ENCODE measurements at places on chromosomes 7 and 10.

GRCh38 chr10:119919271-119919670, 26.7 kb downstream of the SEC23IP start:
- DNase-seq, result no peak

DNA sequence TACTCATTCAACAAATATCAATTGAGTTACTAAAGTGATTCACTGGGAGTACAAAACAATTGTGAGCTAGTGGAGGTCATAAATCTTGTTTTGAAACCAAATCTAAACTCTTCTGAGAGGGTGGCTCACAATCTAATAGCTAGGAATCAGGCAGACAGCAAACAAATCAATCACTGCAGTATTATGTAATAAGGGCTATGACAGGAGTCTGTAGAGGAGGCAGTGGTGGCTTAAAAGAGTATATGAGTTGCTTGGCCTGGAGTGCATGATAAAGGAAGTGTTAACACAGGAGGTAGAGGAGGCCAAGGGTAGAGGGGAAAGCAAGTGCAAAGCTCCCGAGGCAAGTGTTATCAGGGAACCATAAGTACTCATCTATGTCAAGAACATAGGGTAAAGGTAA, 16.5 kb downstream of the MYPN start:
- DNase-seq, result no peak

- DNase-seq, result no peak
These were observed 13.5 kb downstream of the MYOF start for GRCh38 chr10:93468461-93469213.

DNA sequence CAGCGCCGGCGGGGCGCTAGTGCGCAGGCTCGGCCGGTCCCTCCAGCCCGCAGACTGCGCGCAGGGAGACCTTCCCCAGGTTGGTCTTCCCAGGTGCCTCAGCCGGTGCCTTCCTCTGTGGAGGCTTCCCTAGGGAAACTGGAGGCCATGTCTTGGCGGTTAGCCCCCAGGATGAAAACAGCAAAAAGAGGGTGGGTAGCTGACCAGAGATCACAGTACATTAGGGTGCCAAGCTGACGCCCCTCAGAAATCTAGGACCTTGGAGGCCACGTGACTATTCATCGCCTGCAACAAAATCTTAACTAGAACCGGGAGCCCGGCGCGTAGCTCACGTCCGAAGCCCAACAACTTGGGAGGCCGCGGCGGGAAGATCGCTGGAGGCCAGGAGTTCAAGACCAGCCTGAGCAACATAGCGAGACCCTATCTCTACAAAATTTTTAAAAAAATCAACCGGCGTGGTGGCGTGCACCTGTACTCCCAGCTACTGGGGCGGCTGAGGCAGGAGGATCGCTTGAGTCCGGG, 327 bp upstream of the FIS1 start:
- DNase-seq, result no peak

- no peak for DNase-seq
These were observed 209.4 kb downstream of the CELF2 start for GRCh38 chr10:11227103-11227502.

DNA sequence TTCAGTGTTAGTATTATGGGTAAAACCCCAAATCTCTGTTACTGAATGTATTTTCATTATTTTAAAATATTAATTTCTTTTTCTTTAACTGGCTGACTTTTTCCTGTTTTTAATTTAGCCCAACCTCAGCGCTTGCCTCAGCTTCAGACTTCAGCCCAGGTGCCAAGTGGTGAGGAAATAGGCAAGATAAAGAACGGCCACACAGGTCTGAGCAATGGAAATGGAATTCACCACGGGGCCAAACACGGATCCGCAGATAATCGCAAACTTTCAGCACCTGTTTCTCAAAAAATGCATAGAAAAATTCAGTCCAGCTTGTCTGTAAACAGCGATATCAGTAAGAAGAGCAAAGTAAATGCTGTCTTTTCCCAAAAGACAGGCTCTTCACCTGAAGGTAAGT, 57.5 kb downstream of the MDFIC start:
- no peak for DNase-seq

- DNase-seq, result peak; percentile 36
These were observed 125.6 kb upstream of the TBX20 start for GRCh38 chr7:35379481-35379880.

DNA sequence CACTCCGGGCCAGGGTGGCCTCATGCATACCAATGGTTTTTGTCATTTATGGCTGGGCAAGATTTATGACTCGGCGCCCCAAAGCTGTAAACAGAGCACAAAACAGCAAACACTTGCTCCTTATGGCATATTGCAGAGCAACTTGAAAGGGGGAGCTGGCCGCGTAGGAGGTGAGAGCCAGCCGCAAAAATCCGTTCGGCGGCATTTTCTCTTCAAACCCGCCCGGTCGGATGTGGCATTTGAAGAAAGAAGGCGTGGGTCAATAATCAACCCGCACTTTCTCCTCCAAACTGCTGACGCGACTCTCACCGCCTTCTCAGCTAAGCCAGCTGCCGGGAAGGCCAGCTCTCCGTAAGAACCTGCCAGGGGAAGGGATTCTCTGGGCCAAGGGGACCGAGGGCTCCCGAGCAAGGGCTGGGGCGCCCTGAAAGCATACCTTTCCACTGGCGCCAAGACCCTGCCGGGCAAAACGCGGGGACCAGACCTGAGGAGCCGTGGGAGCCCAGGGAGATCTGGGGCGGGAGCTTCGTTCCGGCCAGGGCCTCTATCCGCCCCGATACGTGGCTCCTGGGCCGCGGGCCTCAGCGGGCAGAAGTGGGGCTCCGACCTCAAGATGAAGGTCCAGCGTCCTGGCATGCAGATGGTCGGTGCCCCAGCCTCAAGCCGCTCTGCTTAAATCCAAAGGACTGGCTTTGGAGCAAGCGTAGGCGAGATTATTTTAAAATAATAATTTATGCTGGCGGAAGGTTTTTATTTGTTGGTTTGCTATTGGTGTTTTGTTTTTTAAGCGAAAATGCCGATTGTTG, 12.9 kb upstream of the HOXA2 start:
- DNase-seq, result no peak

- no peak for DNase-seq
These were observed 76.1 kb upstream of the LRRC18 start for GRCh38 chr10:49015700-49016099.

GRCh38 chr10:11164551-11164802, 146.8 kb downstream of the CELF2 start:
- no peak for DNase-seq

DNA sequence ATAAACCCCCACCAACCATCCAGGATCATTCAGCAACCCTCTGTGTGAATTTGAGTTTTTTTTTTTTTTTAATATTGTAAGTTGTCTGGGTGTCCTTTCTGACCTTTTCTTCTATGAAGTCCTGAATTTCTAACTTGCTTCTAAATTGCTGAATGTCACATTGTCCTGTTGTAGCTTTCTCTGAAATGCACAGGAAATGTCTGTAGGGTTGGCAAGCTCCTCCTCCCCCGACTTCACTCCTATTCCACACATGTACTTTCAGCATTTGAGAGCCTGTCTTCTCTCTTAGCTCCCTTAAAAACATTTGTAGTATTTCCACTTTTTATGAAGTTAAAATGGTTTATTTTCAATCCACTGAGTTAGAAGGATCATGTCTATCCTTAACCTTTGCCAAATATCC, 3.3 kb upstream of the CNNM2 start:
- DNase-seq, result no peak

GRCh38 chr7:70777251-70777650, 354.7 kb upstream of the GALNT17 start:
- DNase-seq, result no peak

DNA sequence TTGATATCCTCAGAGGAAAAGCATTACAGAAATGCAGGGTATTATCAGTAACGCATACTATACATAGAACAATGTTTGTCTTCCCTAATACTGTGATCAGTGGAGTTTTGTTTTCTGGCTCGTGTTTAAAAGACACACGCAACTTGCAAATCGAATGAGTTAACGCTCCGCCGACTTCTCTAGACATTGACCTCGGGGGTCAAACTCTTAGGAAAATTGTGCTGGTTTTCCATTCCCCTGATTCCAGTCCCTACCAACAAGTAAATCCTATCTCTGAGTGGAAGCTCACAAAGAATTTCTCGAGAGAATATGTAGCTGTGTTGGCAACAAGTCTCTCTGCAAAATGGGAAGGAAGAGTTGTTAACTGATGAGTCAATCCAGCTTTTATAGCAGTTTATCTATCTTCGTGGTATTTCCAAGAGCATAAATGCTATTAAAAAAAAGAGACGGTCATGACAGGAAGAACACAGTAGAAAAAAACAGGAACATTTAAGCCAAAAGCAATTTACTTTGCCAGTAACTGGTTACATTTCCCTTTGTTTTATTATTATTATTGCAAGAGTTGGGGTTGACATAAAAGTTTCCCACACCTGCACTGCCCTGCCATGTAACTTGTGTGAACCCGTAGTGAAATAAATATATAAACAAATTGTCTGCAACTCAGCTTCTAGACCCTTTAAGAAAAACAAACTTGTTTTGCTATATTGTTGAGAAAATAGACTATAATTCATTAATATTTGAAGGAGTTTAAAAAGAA, 144.4 kb downstream of the ARID5B start:
- DNase-seq, result no peak

GRCh38 chr7:97748482-97748881, 16.6 kb downstream of the TAC1 start:
- DNase-seq, result no peak

DNA sequence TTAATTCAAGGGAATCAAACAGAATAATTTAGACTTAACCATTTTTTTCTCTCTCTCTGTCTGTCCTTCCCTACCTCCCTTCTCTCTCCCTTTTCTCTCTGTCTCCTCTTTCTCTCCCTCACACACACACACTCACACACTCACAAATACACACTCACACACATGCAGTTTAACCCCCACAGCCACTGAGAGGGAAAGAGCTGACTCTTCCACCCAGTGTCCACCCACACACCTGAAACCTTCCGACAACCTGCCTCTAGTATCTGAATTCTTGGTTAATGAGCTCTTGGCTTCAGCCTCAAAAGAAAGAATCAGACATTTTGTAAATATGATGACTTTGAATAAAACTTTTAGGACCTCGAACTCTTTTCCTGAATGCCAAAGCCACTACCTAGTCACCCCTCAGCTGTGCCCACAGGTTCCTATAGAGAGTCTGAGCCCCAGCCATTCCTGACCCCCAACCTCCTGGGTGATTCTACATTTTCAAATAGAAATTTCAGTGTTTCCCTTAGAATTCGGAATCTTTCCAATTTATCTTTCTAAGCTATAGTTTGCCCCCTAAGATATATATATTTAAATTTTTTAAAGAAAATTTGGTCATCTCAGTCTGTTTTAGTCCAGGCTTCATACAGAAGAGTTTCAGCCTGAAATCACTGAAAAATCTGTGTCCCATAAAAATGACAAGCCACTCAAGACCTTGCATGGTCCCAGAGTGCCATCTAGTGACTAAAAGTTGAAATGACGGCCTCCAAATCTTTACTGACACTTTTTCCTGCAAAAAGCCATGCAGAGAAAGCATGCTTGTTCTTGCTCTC, 202.8 kb downstream of the IPMK start:
- no peak for DNase-seq

DNA sequence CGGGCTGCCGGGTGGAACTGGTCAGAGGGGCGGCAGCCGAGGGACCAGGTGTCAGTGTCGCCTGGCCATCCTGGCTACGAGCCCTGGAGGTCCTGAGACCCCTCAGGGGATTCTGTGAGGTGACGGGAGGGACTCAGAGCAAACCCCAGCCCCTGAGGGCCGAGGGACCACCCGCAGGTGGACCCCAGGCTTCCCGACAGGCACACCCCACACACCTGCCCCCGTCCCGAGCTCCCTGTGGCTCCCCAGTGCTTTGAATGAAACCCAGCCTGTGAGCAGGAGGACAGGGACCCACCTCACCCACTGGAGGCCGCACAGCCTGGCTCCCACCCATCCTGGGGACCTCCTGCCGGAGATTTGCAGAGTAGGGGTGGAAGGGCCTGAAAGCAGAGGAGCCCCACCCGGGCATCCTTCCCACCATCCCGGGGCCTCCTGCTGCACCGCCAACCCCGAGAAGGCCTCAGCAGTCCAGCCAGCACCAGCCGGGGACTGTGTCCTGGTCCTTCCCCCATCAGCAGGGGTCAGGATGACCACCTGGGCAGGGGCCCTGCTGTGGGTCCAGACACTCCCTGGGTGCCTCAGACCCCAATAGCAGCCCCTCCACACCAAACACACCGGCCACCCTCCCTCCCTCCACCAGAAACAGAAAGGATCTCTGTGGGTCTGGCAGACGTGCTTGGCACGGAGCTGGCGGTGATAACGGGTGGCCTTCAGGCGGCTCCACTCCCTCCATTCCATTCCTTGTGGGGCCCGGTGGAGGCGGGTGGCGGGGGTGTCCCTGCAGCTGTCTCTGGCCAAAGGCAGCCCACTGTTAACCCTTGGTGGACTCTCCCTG, 13.9 kb downstream of the VENTX start:
- DNase-seq, result no peak

DNA sequence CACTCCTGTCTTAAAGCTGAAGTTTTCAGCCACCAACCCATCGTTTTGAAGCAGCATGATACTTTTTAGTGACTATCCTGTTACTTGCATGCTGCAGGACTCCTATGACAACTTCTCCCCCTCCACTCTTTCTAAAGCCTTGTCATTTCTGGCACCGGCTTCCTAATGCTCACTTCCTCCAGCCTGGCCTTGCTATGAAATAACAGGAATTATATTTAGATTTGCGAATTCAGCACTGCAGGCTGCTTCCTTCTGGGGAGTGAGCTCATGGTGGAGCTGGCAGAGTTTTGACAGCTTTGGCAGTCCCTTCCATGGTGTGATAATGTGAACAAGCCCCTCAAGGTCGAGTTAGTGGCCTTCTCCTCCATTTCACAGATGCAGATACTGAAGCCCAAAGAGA, 13.4 kb downstream of the BLNK start:
- DNase-seq, result no peak

- DNase-seq, result no peak
These were observed 11.6 kb downstream of the CHAT start for GRCh38 chr10:49625411-49625810.

- DNase-seq, result no peak
These were observed 306.4 kb upstream of the CACNA2D1 start for GRCh38 chr7:82750007-82750406.

GRCh38 chr10:129774736-129775401, 189.2 kb downstream of the EBF3 start:
- peak; percentile 25 for DNase-seq

DNA sequence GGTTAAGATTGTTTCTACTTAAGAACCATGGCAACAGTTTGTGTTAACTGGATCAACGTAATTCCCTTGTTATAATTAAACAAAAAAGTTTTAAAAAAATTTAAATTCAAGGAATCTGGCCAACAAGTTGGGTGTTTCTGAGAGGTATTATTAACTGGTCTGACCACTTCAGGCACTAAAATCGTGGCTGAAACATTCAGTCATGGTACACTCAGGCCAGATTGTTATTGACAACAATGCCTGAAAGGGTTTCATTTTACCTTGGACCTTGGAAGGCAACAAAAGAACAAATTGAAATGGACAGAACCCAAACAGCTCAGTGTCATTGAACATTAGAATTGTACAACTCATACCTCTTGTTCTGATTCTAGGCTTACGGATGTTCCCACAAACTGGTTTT, 103.3 kb upstream of the ARMC3 start:
- no peak for DNase-seq
